ENCODE measurements at places on chromosomes 13 and 19. TPM values are rescaled to one million over a fixed set of nuclear protein-coding genes. Genes with fewer than 3 reads are reported as not detected.

- H3K36me3 ChIP-seq: no peaks in the 10 kb centered on the region
- no peak overlapping the region for H3K4me3 ChIP-seq
- no peak overlapping the region for H3K27ac ChIP-seq
Observed at GRCh38 chr19:28847468-28847867, 365.5 kb downstream of the UQCRFS1 start.

The PLIN4 gene
- total RNA-seq: not detected

DNA sequence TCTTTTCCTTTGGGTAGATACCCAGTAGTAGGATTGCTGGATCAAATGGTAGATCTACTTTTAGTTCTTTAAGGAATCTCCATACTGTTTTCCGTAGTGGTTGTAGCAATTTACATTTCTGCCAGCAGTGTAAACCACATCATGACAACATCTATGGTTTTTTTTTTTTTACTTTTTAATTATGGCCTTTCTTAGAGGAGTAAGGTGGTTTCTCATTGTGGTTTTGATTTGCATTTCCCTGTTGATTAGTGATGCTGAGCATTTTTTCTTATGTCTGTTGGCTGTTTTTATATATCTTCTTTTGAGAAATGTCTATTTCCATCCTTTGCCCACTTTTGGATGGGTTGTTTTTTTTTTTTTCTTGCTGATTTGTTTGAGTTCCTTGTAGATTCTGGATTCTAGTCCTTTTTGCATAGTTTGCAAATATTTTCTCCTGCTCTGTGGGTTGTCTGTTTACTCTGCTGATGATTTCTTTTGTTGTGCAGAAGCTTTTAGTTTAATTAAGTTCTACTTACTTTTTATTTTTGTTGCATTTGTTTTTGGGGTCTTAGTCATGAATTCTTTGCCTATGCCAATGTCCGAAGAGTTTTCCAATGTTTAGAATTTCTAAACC, 38.8 kb downstream of the TDRD3 start:
- no peaks in the 10 kb centered on the region for H3K4me1 ChIP-seq
- no peaks in the 10 kb centered on the region for H3K27me3 ChIP-seq
- peaks cover 4% of the 10 kb centered on the region for H3K36me3 ChIP-seq
- no peak overlapping the region for H3K27ac ChIP-seq

The ZNF20 gene
- total RNA-seq: 8.5 TPM

GRCh38 chr13:94246495-94246894, 233.0 kb downstream of the DCT start:
- no peaks in the 10 kb centered on the region for H3K27me3 ChIP-seq
- H3K4me3 ChIP-seq: no peak overlapping the region

DNA sequence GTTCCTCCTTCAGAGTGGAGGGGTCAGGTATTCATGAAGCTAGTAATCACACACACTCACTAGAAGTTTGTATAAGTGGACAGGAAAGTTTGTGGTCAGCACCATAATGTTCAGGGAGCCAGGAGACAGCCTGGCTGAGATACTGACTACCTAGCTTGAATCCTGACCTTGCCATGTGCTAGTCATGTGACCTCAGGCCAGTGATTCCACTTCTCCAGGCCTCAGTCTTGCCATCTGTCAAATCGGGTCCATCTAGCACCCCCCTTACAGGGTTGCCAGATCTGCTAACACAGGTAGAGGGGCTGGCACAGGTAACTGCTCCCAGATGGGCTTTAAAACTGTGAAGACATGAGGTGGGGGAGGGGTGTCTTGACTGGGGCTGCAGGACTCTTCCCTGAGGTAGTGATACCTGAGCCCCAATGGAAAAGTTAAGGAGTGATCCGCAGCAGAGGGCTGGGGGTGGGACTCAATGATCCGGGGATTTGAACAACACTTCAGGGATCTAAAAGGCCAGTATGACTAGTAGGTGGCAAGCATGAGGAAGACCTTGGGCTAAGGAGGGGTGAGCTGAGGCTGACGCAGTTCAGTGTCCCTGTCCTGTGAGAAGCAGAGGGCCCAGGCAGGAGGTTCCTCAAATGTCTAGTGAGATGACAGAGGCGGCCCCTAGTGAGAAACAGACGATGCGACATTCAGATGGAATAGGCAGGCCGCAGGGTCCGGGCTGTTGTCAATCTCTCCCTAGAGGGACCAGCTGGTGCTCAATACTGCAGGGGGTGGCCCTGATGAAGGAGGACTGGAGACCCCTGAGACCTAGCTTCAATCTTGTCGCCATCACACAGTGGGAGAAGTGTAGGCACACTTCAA, 8.5 kb downstream of the ACTMAP start:
- H3K36me3 ChIP-seq: peaks cover 9% of the 10 kb centered on the region
- peaks cover 20% of the 10 kb centered on the region for H3K4me1 ChIP-seq
- DNase-seq: no peak
- H3K27me3 ChIP-seq: no peaks in the 10 kb centered on the region

- H3K4me3 ChIP-seq: no peak overlapping the region
- DNase-seq: no peak
- H3K27me3 ChIP-seq: no peaks in the 10 kb centered on the region
- no peaks in the 10 kb centered on the region for H3K4me1 ChIP-seq
- H3K27ac ChIP-seq: no peak overlapping the region
Observed at GRCh38 chr19:51319649-51320279, 8.3 kb downstream of the IGLON5 start.

DNA sequence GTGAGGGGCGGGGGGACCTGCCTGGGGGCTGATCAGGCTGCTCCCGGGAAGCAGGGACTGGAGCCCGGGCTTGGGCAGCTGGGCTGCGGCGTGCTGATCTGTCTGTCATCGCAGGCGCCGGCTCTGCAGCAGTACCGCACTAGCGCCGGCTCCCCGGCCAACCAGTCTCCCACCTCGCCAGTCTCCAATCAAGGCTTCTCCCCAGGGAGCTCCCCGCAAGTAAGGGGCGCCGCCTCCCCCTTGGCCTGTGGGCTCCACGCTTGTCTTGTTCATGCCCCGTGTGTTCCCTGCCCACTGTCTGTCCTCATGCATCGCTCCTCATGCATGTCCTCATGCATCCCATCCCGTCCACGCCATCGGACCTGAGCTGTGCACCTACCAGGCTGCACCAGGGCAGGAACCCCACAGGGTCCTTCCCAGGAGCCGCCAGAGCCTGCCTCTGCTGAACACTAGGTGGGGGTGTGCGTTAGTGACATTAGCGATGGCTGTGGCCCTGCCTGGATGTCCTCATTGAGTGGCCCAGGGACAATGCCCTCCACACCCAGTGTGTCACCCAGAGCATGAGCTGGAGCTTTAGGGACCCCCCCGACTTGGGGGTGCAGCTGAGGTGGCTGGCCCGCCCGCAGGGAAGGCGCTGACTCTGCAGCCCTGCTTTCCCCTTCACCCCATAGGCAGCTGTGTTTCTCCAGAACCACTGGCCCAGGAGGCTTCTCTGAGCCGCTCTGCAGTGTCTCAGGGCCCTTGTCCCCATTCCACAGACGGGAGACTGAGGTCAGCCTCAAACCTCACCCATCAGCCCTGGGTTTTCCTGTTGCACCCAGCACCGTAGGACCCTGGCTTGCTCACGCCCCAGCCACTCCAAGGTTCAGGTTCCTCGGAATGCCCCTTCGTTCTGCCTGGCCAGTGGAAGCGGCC, 19.5 kb downstream of the COMP start:
- peaks cover 6% of the 10 kb centered on the region for H3K4me1 ChIP-seq
- H3K27me3 ChIP-seq: no peaks in the 10 kb centered on the region
- H3K36me3 ChIP-seq: peaks cover 3% of the 10 kb centered on the region

DNA sequence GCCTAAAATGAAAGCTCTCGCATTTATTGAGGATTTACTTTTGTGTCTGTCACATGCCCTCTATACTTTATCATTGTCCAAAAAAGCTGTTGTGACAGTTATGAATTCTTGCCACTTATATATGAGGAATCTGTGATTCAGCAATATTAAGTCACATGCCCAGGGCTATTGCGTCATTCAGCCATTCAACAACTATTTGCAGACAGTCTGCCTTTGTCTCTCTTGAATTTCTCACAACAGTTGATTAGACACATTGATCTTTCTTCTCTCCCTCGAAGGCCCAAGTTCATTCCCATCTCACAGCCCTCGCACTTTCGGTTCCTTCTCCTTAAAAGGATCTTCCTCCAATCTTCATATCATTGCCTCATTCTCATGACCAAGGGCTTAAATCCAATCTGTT, 342.6 kb downstream of the MZT1 start:
- H3K27me3 ChIP-seq: peaks cover 4% of the 10 kb centered on the region
- DNase-seq: no peak
- H3K27ac ChIP-seq: no peak overlapping the region
- H3K4me3 ChIP-seq: no peak overlapping the region

GRCh38 chr13:43200307-43200706, 176.9 kb downstream of the DNAJC15 start:
- H3K4me3 ChIP-seq: no peak overlapping the region
- DNase-seq: no peak
- peaks cover 10% of the 10 kb centered on the region for H3K4me1 ChIP-seq
- no peak overlapping the region for H3K27ac ChIP-seq
- peaks cover 2% of the 10 kb centered on the region for H3K36me3 ChIP-seq

The CFAP97D2 gene
- not detected for total RNA-seq

- H3K4me3 ChIP-seq: no peak overlapping the region
- H3K4me1 ChIP-seq: peaks cover 3% of the 10 kb centered on the region
- no peak for DNase-seq
- peaks cover 1% of the 10 kb centered on the region for H3K36me3 ChIP-seq
Observed at GRCh38 chr13:98761126-98761985, 8.9 kb upstream of the SLC15A1 start.

The CCDC169 gene
- 0.60 TPM for total RNA-seq

The ZNF845 gene
- 6.6 TPM for total RNA-seq

GRCh38 chr19:32241932-32242710, 103.3 kb upstream of the ZNF507 start:
- DNase-seq: peak; percentile 42
- no peak overlapping the region for H3K4me3 ChIP-seq
- no peaks in the 10 kb centered on the region for H3K4me1 ChIP-seq
- no peaks in the 10 kb centered on the region for H3K36me3 ChIP-seq
- no peaks in the 10 kb centered on the region for H3K27me3 ChIP-seq

The LRP3 gene
- 49.8 TPM for total RNA-seq

DNA sequence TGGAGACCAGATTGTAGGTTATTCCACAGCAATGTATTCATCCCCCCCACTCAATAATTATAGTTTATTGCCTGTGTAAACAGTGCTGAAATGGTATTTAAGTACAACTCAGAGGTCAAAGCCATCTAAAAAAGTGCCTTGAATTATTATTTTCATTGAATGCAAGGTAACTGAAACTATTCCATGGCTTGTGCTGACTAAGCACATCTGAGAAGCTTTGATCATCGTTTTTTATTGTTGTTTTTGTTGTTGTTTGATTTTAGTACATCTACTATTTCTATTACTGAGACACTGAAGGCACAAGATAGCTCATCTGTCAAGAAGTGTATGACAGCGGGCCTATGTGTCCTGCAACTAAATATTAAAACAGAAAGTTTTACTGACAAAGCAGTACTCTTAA, 308.0 kb downstream of the OXGR1 start:
- H3K36me3 ChIP-seq: no peaks in the 10 kb centered on the region
- H3K4me1 ChIP-seq: no peaks in the 10 kb centered on the region
- no peak overlapping the region for H3K27ac ChIP-seq
- H3K4me3 ChIP-seq: no peak overlapping the region
- H3K27me3 ChIP-seq: peaks cover 3% of the 10 kb centered on the region

DNA sequence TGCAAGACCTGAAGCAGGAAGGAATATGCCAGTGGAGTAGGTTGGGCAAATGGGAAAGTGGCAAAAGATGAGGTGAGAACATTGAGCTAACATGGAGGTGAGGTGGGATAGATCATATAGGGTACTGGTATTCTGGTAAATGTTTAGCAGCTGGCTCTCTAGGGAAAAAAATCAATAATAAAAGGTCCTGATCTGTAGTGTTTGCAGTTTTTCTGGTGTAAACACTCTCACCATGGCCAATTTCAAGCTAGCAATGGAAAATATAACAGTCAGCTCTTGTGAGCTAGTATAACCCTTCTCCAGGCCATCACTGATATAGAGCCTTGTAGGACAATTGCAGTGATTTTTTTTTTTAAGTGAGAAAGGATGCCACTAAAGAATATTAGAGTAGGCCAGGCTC, 31.3 kb downstream of the RFC3 start:
- no peaks in the 10 kb centered on the region for H3K36me3 ChIP-seq
- DNase-seq: no peak
- no peak overlapping the region for H3K4me3 ChIP-seq
- H3K4me1 ChIP-seq: no peaks in the 10 kb centered on the region

GRCh38 chr19:7879836-7880235, 5.6 kb upstream of the PRR36 start:
- H3K27ac ChIP-seq: no peak overlapping the region
- no peak overlapping the region for H3K4me3 ChIP-seq
- H3K4me1 ChIP-seq: peaks cover 7% of the 10 kb centered on the region

DNA sequence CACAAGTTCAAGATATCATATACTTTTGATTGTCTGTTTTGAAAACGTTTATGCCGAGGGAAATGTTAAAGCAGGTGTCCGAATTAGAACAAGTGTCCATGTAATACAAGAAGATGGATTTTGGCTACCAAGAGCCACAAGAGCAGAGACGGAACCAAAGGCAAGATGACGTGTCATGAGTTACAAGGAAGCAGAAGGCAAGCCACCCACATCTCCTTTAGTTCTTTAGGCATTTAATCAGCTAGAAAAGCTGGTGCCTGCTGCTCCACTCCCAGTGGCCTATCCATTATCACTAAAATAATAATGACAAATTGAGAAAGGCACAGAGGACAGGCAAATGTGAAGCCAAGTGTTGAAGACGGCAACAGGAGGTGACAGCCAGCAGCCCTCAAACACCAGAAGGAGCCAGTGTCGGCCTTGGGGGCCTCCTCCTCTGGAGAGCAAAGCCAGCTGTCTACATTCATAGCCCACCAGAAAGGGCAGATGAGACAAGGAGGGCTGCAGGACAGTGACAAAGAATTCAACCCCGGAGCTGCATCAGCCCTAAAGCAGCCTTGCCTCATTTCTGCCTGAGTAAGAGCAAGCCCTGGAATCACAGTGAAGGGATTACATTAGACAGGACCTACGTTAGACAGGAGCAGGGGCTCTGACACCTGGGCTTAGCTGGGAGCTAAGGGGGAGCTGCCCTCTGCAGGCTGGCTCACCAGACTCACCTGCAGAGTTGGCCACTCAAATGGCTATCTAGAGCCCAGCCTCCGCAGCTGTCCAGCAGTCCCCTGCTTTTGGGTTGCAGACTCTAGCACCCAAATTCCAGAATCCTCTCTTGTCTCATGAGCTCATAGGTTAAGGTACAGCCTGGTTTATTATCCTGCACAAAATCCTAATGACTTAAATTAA, 569.9 kb downstream of the UQCRFS1 start:
- no peaks in the 10 kb centered on the region for H3K4me1 ChIP-seq
- no peaks in the 10 kb centered on the region for H3K36me3 ChIP-seq

GRCh38 chr13:114161028-114161556, 18.0 kb upstream of the CFAP97D2 start:
- no peaks in the 10 kb centered on the region for H3K36me3 ChIP-seq
- peaks cover 10% of the 10 kb centered on the region for H3K4me1 ChIP-seq
- peaks cover 42% of the 10 kb centered on the region for H3K27me3 ChIP-seq
- H3K4me3 ChIP-seq: no peak overlapping the region

- H3K27ac ChIP-seq: no peak overlapping the region
- DNase-seq: peak; percentile 63
- no peak overlapping the region for H3K4me3 ChIP-seq
- no peaks in the 10 kb centered on the region for H3K36me3 ChIP-seq
Observed at GRCh38 chr19:32012206-32012605, 333.2 kb upstream of the ZNF507 start.

All from osteocyte (in vitro differentiated cells).